ENCODE measurements at places on chromosomes 1 and 21.

DNA sequence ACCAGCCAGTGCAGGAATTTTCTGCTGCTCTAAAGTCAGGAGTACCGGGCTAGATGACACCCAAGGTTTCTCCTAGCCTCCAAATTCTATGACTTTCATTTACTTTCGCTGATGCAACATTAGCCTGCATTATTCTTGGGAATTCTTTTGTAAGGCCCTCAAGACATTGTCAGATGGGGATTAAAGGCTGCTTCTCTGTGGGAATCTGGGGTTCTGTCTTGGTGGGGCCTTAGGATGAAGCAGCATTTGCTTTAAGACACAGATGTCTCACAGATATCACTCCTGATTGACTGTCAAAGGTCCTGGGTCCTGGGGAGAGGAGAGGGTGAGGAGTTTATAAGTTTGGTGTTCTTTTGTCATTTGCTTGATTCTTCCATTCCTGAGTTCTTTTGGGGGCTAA is 11.6 kb downstream of the PKP1 start:
- DNase-seq: no peak

- DNase-seq: no peak
Measured at GRCh38 chr1:183244466-183244865, 58.4 kb downstream of the LAMC2 start.

- no peak for DNase-seq
Measured at GRCh38 chr1:30518186-30518585, 205.2 kb downstream of the MATN1 start.

- DNase-seq: no peak
Measured at GRCh38 chr1:175818929-175819328, 75.5 kb upstream of the TNR start.

DNA sequence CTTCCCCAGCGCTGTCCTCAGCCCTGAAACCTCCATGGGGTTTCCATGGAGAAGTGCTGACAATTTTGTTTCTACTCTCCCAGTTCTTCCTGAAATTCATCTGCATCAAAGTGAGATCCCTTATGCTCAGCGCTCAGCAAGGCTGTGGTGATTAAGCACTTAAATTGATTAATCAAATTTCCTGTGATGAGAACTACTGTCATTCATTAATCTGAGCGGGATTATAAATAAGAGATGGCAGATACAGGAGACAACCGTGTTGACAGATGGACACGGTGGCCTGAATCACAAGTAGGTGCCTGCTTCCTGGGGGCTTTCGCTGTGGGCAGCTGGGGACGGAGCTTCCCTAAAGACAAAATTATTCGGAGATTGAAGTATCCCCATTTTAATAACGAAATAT is 329.1 kb upstream of the VAMP3 start:
- DNase-seq: no peak

DNA sequence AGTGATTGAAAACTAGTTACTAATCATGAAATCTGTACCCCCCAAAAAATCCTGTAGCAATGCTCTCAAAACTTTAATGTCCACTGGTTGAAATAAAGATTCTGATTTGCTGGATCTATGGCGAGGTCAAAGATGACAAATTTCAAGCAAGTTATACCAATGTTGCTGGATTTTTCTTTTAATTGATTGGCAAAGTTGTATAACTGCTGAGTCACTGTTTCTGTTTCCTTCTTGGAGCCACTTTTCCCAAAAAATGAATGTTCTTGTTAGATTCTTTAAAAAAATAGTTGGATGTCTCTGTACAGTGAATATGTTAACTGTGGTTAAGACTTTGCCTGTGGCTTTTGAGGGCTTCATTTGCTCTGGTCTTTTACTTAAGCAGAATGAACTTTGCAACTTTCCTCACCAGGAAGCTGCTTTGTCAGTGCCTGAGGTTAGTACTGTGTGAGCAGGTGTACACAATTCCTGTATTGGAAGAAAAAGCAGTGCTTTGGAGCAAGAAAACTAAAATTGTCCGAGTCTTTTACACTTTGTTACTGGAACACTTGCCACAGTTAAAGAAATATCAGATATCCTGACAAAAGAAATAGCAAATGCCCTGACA is 1211.9 kb downstream of the MRPL39 start:
- DNase-seq: no peak

DNA sequence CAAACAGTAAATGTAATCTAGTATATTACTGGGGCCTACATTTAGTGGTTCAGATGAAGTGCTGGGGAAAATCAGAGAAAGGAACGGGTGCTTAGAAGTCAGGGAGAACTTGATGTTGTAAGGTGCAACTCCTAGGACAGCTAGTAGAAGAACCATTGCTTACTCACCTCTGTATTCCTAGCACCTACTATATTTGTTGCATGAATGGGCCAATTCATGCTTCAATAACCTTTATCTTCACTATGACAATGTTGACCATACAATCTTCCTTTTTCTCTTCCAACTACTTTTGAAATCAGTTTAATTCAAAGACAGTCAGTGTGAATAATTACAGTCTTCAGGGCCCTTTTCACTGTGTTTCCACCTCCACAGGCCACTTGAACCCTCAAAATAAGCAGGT is 125.0 kb upstream of the DMRTA2 start:
- DNase-seq: no peak

GRCh38 chr1:195604287-195604686 is 1004.0 kb downstream of the KCNT2 start:
- no peak for DNase-seq

DNA sequence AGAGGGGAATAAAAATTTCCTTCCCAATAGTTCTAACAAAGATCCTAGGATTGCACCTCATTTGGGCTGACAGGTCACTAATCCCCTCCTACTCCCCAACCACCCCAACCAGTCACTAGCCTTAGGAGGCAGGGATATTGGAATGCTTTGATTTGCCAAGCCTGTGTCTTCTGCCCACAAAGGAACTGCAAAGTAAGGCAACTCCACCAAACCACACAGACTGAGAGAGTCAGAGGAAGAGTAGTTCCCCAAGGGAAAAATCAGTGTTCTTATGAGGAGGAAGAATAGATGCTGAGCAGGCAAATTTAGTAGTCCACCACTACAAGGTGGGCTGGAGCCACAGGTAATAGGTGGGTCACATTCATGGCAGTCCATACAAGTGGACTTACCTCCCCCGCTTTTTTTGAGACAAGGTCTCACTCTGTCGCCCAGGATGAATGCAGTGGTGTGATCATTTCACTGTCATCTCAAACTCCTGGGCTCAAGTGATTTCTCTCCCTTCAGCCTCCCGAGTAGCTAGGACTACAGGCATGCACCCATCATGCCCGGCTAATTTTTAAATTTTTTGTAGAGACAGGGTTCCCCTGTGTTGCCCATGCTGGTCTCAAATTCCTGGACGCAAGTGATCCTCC is 3.7 kb upstream of the TMEM39B start:
- DNase-seq: no peak

- no peak for DNase-seq
Measured at GRCh38 chr1:80021891-80022290, 1015.4 kb upstream of the ADGRL4 start.

- peak; percentile 69 for DNase-seq
Measured at GRCh38 chr1:7454895-7455784, 316.0 kb upstream of the VAMP3 start.

- no peak for DNase-seq
Measured at GRCh38 chr21:42798106-42798505, 81.2 kb downstream of the WDR4 start.

- DNase-seq: no peak
Measured at GRCh38 chr1:114208714-114209113, 55.0 kb upstream of the SYT6 start.

DNA sequence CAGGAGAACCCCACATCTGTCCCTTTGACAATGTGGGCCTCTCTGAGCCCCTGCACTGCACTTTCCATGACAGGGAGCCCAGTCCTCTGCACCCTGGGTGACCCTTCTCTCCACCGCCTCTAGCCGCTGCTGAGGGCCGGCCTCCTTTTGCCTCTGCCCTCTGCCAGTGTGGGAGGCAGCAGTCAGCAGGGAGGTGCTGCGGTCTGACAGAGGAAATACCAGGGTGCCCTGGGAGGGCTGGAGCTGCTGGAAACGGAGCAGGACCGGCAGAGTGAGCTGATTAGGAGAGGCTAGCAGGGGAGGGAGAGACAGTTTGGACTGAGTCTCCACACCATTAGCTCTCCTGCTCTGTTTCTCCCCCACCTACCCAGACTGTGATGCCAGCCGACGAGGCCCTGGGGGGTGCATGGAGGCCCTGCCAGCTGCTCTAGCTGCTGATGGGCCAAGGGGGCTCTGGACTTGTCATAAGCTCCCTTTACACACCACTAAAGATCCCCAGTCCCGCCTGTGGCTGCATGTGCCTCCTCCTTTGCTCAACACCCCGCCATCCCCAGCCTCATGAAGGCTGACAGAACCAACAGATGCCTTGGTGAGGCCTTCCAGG is 171.1 kb upstream of the KLHDC7A start:
- no peak for DNase-seq

DNA sequence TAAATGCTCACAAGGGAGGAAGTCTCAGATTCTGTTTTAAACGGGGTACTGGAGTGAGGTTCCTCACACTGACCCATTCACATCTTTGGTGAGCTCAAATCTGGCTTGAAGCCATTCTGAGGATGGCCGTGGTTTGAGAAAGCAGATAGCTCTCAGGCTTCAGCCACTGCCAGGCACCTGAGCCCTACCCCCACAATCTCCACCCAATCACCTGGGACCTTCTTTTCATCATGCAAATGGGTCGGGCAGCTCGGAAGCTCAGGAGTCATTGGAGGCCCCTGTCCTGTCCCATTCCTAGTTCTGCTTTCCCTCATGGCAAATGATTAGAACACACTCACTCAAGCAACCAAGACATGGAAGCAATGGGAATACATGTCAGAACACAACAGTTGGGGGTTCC is 141.4 kb upstream of the ETS2 start:
- DNase-seq: no peak

- no peak for DNase-seq
Measured at GRCh38 chr1:202143011-202143767, 1.3 kb downstream of the ARL8A start.

- DNase-seq: no peak
Measured at GRCh38 chr1:168360151-168361021, 79.7 kb downstream of the TBX19 start.

DNA sequence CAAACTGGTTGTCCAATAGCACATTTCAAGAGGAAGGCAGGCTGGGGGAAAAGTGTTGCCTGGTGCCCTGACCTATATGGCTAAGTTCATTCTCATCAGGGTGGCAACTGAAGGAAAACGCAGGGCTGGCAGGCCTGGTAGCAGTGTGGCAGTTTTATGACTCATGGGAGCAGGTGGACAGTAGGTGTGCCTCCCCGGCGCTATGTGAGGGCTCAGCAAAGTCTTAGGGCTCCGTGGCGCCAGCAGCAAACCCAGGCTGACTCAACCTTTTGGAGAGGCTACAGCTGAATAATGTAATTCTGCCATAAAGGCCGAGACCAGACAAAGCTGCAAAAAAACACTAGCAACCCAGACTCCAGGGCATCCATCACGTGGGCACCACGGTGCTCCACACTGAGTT is 23.6 kb downstream of the GADD45A start:
- no peak for DNase-seq

DNA sequence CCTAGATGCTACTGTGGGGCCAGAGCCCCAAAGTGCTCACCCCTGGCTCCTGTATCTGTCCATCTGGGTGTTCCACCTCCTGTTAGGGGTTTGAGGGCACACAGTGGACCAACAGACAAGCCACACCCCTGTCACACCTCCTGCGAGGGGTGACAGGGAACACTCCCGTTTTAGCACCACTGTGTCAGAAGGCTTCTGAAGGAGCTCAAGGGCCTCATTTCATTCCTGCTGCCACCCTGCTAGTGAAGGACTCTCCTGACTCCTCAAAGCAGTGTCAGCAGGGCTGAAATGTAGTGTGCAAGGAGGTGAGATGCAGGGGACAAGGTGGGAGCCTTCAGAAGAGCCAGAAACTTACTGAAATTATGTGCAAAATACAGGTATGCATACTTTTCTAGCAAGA is 174.6 kb downstream of the GPATCH2 start:
- no peak for DNase-seq

DNA sequence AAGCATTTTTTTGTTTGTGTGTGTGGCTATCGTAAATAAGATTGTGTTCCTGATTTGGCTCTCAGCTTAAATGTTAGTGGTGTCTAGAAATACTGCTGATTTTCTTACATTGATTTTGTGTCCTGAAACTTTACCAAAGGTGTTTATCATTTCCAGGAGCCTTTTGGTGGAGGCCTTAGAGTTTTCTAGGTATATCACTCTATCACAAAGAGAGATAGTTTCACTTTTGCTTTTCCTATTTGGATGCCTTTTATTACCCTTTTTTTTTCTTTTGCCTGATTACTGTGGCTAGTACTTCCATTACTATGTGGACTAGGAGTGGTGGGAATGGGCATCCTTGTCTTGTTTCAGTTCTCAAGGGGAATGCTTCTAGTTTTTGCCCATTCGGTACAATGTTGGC is 109.6 kb downstream of the S1PR1 start:
- DNase-seq: no peak
